Thoracic aorta (tissue), 2 donors: ENCODE measurements at places on chromosomes 2 and 18.

DNA sequence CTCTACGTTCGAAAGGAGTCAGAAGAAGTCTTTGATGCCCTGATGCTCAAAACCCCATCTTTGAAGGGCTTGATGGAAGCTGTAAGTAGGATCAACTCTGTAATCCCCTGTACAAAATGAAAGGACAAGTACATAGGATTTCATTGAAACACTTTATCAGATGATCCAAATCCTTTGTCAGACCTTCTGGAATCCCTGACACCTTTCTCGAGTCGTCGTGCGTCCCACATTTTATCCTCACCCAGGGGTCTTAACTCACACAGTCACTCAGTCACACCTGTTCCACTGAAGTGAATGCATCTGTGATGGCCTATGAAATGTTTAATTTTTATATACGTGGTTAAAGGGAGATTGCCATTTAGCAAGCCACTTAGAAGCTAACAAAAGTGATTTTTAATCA lies 44.8 kb downstream of the GRHL1 start:
- no peak for DNase-seq

DNA sequence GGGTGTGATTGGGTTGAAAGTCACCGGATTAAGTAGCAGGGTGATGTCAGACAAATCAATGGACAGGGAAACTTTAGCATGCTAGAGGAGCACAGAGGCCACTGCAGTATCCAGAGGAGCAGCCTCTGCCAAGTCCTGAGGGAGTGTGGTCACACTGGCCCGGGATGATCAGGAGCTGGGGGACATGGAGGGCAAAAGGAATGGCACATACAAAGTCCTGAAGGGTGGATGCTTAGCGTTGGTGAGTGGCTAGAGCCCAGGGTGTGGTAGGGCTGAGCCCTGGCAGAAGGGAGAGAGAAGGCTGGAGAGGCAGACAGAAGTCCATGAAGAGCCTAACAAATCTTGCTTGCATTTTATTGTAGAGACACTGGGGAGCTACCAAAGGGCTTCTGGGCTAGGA lies 58.9 kb downstream of the RHBDD1 start:
- DNase-seq: no peak

- no peak for DNase-seq
Measured at GRCh38 chr2:214244847-214245246, 166.0 kb upstream of the VWC2L start.

DNA sequence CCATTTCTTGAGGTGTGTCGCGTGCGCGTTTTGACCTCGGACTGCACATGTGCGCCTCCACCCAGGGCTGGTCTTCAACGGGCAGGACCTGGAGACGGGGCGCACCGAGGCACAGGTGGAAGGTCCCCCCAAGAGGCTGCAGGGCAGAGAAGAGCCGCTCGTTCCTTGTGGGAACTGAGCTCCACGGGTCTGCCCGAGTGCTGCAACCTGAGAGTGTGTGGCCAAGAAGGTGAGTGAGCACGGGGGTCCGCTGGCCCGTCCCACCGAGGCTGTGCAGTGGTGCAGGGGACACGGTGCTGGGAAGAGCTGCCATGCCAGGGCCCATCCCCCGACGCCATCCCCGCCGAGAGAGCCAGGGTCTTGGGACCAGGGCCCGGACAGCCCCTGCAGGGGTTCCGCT lies 268.3 kb downstream of the GALR1 start:
- DNase-seq: no peak
